ENCODE measurements at places on chromosomes 1 and 21. TPM values are rescaled to one million over a fixed set of nuclear protein-coding genes. Genes with fewer than 3 reads are reported as not detected.

Gene INSRR
- total RNA-seq = 0.28 TPM

Gene S100A10
- total RNA-seq = 436 TPM

Gene CTSS
- 27.4 TPM for total RNA-seq

Gene F13B
- total RNA-seq = not detected

Gene ENO1
- total RNA-seq = 819 TPM

Gene PRDX6
- total RNA-seq = 241 TPM

Gene ZDHHC18
- 9.0 TPM for total RNA-seq

Gene NMNAT2
- total RNA-seq = 5.5 TPM

Gene AMY2A
- total RNA-seq = 0.46 TPM

Gene IQGAP3
- 0.47 TPM for total RNA-seq

Gene C1orf210
- total RNA-seq = not detected

Gene CYB5RL
- total RNA-seq = 11.8 TPM

Gene SOX13
- 29.3 TPM for total RNA-seq

Gene BRDT
- total RNA-seq = not detected

Gene MYOC
- 1.7 TPM for total RNA-seq

Gene RHBDL2
- total RNA-seq = not detected

Gene NID1
- 90.0 TPM for total RNA-seq

Gene PTPN7
- 8.7 TPM for total RNA-seq

Gene C1orf87
- not detected for total RNA-seq

Gene TRIM58
- 8.0 TPM for total RNA-seq

Gene MYOG
- total RNA-seq = not detected

Gene LRRC38
- total RNA-seq = 8.1 TPM

Gene KANK4
- total RNA-seq = 0.50 TPM

Gene TLR5
- total RNA-seq = 3.5 TPM

Gene KRTAP19-1
- total RNA-seq = not detected

Gene CA14
- total RNA-seq = not detected

Gene DNASE2B
- total RNA-seq = 0.39 TPM

Gene LAX1
- total RNA-seq = not detected

Gene SIM2
- 0.32 TPM for total RNA-seq

Gene DNM3
- 47.2 TPM for total RNA-seq

Gene WNT3A
- not detected for total RNA-seq
